H1 (cell line): ENCODE measurements at places on chromosomes 5 and 9. TPM values are rescaled to one million over a fixed set of nuclear protein-coding genes. Genes with fewer than 3 reads are reported as not detected.

The GRIA1 gene
- total RNA-seq: 1.1 and 2.5 TPM in 2 replicates

The PCDHB8 gene
- 0.92 and 1.1 TPM in 2 replicates for total RNA-seq

The PPP3R2 gene
- not detected in 2 replicates for total RNA-seq

The CDH9 gene
- total RNA-seq: 0.54 and 0.73 TPM in 2 replicates

The RNF38 gene
- total RNA-seq: 60.9 and 61.3 TPM in 2 replicates

The CDC25C gene
- 20.8 and 23.2 TPM in 2 replicates for total RNA-seq

The OR13C2 gene
- total RNA-seq: not detected in 2 replicates

The TLR4 gene
- total RNA-seq: 0.17 and 0.19 TPM in 2 replicates

The PCDHGB3 gene
- 1.3 and 1.6 TPM in 2 replicates for total RNA-seq

The OTP gene
- not detected in 2 replicates for total RNA-seq

The STK10 gene
- total RNA-seq: 20.8 and 21.4 TPM in 2 replicates

The CNTNAP3 gene
- total RNA-seq: 5.1 and 9.0 TPM in 2 replicates

The STXBP1 gene
- total RNA-seq: 60.9 and 61.9 TPM in 2 replicates

The C5orf58 gene
- total RNA-seq: 1.4 and 1.6 TPM in 2 replicates

The STK32A gene
- 1.5 and 2.5 TPM in 2 replicates for total RNA-seq

The JAK2 gene
- 2.0 and 2.1 TPM in 2 replicates for total RNA-seq

The MARVELD2 gene
- 31.0 and 31.4 TPM in 2 replicates for total RNA-seq

The SPOCK1 gene
- total RNA-seq: 14.0 and 18.1 TPM in 2 replicates

The PGM5 gene
- not detected in 2 replicates for total RNA-seq

The MEGF10 gene
- 38.2 and 43.2 TPM in 2 replicates for total RNA-seq

The ZNF346 gene
- total RNA-seq: 19.9 and 20.2 TPM in 2 replicates

The RELL2 gene
- 18.6 and 19.2 TPM in 2 replicates for total RNA-seq

The HMGCR gene
- total RNA-seq: 199 and 217 TPM in 2 replicates

The GLDC gene
- total RNA-seq: 89.9 and 101 TPM in 2 replicates

The KLF4 gene
- 2.8 and 3.1 TPM in 2 replicates for total RNA-seq

The PRDM9 gene
- total RNA-seq: not detected in 2 replicates

The NDUFS6 gene
- total RNA-seq: 72.7 and 77.1 TPM in 2 replicates

The DNLZ gene
- total RNA-seq: 17.9 and 19.0 TPM in 2 replicates

The RGS7BP gene
- 2.3 TPM in 2 replicates for total RNA-seq

The SMIM33 gene
- not detected in 2 replicates for total RNA-seq

The CDC20B gene
- total RNA-seq: not detected in 2 replicates

The PKD2L2 gene
- total RNA-seq: not detected in 2 replicates

The PCDHA8 gene
- 0.52 and 0.96 TPM in 2 replicates for total RNA-seq

The CDH6 gene
- total RNA-seq: 1.4 and 1.9 TPM in 2 replicates

The PSAT1 gene
- 317 and 341 TPM in 2 replicates for total RNA-seq

The MARCOL gene
- not detected in 2 replicates for total RNA-seq

The HAVCR1 gene
- total RNA-seq: not detected in 2 replicates

The PCDHA9 gene
- 0.28 and 0.36 TPM in 2 replicates for total RNA-seq

The BBLN gene
- 63.1 and 66.4 TPM in 2 replicates for total RNA-seq

The ISOC1 gene
- 27.7 and 30.3 TPM in 2 replicates for total RNA-seq

The SVEP1 gene
- 0.36 and 0.37 TPM in 2 replicates for total RNA-seq

The NOXA1 gene
- total RNA-seq: 0.34 and 0.55 TPM in 2 replicates

The MLANA gene
- total RNA-seq: not detected in 2 replicates

The FBN2 gene
- total RNA-seq: 15.9 and 16.3 TPM in 2 replicates

The EIF4E1B gene
- total RNA-seq: 0.63 and 0.97 TPM in 2 replicates

The CDO1 gene
- 25.4 and 26.1 TPM in 2 replicates for total RNA-seq

The CCDC152 gene
- total RNA-seq: 9.5 and 10.2 TPM in 2 replicates

The SAXO1 gene
- total RNA-seq: 0.20 TPM in 1 of 2 replicates, not detected in the other

The TAS2R1 gene
- total RNA-seq: not detected in 2 replicates

The MINAR2 gene
- total RNA-seq: 0.17 TPM in 1 of 2 replicates, not detected in the other

The UCK1 gene
- total RNA-seq: 35.1 and 36.2 TPM in 2 replicates

The PTGR1 gene
- total RNA-seq: 28.5 and 29.3 TPM in 2 replicates

The GNG10 gene
- 28.5 and 30.5 TPM in 2 replicates for total RNA-seq

The IL31RA gene
- total RNA-seq: not detected in 2 replicates

The SLIT3 gene
- 0.86 and 1.1 TPM in 2 replicates for total RNA-seq
